ENCODE measurements at places on chromosomes 16 and 17.

GRCh38 chr16:1997494-1998359 is 8.0 kb downstream of the SYNGR3 start:
- DNase-seq = no peak

GRCh38 chr16:75559564-75560372 is 3.7 kb upstream of the TMEM231 start:
- DNase-seq = peak; percentile 11

GRCh38 chr16:66621973-66622372 is 17.5 kb downstream of the CMTM3 start:
- no peak for DNase-seq

DNA sequence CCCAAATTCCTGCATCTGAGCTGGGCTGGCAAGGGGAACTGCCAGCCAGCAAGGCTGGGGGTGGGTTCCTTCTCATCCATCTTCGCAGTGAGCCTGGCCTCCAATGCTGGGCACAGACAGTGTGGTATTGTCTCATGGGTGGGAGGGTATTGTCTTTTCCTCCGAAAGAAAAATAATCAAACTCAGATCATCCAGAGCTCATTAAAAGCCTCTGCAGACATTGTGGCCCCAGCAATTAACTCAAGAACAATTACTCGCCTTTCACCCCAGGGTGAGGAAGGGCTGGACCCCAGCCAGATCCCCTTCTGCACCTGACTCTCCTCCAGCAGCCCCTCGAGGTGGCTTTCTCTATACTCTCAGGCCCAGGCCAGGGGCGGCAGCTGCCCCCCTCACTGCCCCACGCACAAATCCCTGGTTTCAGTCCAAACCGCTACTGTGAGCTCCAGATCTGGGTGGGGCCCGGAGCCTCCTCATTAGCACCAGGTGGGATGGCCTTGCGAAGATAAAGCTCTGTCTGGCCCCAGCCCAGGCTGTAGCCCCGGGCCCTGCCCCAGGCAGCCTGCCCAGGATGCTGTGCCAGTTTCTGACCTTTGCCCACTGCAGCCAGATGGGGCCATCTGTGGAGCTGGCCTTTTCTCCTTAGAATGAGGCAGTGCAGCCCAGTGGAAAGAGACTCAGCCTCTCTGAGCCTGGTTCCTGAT is 2.3 kb upstream of the KRT15 start:
- DNase-seq = no peak

- DNase-seq = no peak
Observed at GRCh38 chr17:1727876-1728630, 3.5 kb downstream of the WDR81 start.

DNA sequence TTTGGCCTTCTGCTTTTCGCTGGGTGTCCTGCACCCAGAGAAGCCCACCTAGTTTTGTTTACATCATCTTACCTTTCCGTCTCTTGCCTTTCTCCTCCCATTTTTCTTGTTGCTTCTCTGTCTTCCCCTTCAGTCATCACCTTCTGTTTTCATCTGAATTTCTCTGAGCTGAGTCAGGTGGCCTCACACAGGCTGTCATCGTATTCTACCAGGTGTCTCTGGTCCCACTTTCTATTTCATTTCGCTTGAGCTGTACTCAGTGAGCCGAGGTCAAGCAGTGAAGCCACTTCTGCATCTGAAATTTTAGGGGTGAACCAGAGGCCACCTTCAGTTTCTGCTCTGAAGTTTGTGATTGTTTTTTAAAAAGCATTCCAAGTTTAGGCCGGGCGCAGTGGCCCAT is 9.7 kb downstream of the CRAMP1 start:
- DNase-seq = no peak

- peak; percentile 57 for DNase-seq
Observed at GRCh38 chr17:63550817-63551639, 751 bp downstream of the DCAF7 start.

DNA sequence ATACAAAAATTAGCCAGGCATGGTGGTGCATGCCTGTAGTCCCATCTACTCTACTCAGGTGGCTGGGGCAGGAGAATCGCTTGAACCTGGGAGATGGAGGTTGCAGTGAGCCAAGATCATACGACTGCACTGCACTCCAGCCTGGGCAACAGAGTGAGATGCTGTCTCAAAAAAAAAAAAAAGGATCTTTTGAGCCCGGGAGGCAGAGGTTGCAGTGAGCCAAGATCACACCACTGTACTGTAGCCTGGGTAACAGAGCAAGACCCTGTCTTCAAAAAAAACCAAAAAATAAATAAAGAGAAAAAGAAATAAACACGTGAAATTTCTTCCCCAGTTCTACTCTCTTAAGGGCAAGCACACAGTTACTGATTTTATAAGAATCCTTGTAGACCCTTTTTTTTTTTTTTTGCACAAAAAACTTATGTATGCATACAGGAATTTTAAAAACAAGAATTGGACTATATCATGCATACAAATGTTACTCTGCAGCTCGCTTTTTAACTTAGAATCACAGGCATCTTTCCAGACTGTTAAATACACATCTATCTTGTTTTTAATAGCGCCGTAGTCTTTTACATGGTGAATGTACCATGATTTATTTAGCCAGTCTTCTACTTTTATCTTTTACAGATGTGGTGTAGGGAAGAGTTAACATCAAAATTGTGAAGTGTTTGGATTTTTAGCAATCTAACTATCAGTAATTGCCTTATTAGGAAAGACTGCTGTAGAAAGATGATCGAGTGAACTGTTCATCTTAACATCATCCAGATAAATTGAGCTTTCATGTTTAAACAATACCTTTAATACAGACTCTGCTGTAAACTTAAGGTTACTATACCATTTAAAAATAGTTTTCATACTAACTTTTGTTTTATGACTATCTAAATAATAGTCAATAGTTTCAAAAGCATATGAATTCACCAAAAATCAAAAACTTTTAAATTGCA is 14.6 kb downstream of the CDH3 start:
- DNase-seq = no peak

DNA sequence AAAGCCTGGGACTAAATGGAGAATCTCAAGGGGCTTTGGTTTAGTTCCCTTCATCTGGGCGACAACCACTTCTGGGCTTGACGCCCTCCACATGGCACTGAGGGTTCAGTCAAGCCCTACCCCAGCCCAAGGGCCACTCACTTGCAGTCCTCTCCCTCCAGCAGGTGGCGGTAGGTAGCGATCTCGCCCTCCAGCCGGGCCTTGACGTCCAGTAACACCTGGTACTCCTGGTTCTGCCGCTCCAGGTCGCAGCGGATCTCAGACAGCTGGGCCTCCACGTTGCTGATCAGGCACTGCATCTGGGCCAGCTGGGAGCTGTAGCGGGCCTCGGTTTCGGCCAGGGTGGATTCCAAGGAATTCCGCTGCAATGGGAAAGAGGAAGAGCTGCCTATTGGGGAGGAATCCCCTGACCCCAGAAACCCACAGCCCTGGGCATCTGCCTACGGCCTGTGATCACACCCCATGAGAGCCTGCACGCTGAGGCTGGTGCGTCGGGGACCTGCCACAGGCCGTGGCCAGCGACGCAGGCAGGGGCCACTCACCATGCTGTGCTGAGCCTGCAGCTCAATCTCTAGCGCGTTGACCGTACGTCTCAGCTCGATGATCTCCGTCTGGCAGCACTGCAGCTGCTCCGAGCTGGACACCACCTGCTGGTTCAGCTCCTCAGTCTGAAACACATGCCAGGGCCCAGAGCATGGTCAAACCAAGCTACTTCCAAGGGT is 2.7 kb downstream of the KRT36 start:
- peak; percentile 54 for DNase-seq

GRCh38 chr16:89099905-89100304 is 6.3 kb downstream of the ACSF3 start:
- DNase-seq = no peak

DNA sequence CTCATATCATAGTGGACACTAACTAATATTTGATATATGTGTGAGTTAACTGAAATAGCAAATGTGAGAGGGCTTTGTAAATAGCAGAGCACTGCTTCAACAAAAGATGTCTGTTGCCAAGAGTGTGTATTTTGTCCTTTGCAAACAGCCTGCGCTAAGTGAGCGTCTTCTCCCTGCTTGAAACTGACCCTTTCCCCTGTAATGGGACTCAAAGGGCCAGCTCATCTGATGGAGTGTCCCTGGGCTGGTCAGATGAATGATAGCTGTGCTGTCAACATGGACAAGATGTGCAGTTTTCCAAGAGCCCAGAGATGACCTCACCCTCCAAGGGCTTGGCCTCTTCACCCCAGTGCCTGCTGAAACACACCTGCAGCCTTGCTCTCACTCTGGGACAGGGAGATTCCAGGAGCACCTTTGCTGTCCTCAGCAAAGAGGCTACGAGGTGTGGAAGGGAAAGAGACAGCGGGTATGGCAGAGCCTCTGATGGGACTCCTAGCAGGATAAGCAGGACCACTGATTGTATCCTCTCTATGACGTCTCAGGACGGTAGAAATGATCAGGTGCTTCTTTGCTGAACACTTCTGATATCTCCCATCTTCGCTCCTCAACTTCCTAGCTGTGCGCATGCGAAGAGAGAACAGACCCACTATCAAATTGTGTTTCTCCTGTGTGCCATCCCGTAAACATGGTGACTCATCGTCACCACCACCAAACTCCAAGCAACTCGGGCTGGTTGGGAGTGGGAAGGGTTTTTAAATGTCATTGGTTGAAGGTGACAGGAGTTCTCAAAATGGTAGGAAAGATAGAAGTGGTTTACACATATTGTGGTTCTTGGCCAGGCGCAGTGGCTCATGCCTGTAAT is 35.8 kb upstream of the TBX2 start:
- DNase-seq = no peak

- no peak for DNase-seq
Observed at GRCh38 chr17:11547853-11548252, 50.4 kb upstream of the DNAH9 start.

- no peak for DNase-seq
Observed at GRCh38 chr17:28811651-28812090, 30.9 kb downstream of the FAM222B start.

- no peak for DNase-seq
Observed at GRCh38 chr16:85687651-85688471, 893 bp downstream of the GINS2 start.

DNA sequence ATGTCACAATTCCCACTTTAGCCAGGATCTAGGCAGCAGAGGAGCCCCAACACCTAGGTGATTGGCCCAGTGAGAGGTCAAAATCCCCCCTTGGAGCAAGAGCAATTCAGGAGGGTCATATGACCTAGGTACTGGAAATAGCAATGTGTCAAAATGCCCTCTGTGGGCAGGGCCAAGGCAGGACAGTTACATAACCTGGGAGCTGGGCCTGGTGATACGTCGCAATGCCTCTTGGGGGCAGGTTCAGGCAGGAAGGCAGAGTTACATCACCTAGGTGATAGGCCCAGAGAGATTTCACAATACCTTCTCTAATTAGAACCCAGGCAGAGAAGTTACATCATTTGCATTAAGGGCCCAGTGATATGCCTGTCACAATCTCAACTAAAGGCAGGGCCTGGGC is 1906.3 kb downstream of the TP53TG3F start:
- DNase-seq = no peak

DNA sequence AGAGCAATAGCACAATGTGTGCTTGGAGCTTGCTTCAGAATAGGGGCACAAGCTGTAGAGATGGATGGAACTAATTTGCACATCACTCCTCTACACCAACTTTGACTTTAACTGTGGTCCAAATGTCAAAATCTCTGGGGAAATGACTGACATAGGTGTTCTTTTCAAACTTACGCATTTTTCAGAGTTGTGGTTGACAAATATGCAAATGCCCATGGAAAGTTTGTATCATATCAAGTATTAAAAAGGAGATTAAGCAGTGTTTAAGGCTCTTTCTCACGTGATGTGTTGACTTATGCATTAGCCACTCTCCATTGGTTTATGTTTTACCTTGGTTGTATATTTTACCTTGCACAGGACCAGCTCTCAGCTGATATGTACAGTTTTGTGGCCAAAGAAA is 77.1 kb downstream of the ELAC2 start:
- DNase-seq = no peak

- DNase-seq = no peak
Observed at GRCh38 chr17:77685881-77686486, 272.5 kb upstream of the TNRC6C start.

DNA sequence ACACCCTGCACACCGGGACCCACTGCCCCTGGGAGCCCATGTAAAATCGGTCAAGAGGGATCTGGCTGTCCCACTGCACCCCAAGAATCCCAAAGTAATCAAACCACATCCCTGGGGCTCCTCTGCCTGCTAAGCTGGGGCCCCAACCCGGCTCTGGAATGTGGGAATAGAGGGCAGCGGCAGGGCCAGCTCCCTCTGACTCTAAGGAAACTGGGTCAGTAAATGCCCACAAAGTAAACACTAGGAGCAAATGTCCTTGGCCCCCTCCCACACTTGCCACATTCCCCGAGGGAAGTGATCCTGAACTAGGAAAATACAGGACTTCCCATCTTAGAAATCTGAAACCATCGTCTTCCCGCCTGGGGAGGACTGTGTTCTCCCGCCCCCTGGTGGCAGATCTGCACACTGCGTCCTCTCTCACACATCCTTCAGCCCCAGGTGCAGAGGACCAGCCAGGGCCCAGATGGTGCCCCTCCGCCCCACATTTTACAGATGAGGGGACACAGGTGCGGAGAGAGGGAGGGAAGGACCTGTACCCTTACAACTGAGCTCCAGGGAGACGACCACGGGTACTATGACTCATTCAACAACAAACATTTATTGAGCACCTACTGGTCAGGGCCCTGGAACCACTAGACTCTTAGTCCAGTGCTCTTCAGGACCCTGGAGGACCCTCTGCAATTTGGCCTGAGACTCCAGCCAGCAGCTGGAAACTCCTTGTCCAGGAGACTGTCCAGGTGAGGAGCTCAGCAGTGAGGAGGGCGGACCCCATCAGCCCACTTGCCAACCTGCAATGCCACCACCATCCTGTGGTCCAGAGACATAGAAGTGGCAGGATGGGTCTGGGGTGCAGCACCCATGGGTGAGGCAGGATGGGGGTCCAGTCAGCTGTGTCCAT is 10.1 kb downstream of the P3H4 start:
- DNase-seq = peak; percentile 88

GRCh38 chr17:49730078-49730784 is 22.5 kb upstream of the SLC35B1 start:
- no peak for DNase-seq

DNA sequence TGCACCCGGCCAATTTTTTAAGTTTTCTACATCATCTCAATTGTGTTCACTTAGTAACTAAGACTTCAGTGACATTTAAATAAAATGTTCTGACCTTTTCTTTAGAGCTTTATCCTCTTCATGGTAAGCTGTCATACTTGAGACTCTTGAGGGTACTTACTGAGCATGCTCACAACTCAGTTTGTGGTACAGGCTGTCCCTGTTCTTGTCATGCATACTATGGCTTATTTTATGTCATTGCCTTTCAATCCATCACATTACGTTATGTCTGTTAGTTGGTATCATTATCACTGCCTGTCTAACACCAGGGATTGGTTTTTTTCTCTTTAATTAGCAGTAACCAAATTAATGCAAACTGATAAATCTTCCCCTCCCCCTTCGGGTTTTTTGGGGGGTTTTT is 41.9 kb upstream of the RHBDL3 start:
- DNase-seq = no peak

All from HEK293T (cell line).